ENCODE measurements at places on chromosomes 12 and 14.

GRCh38 chr14:100786576-100787219, 39.2 kb upstream of the MEG3 start:
- no peak for DNase-seq
- H3K4me3 ChIP-seq: no peak overlapping the region
- no peaks in the 10 kb centered on the region for H3K36me3 ChIP-seq
- H3K4me1 ChIP-seq: no peaks in the 10 kb centered on the region
- H3K27ac ChIP-seq: no peak overlapping the region

DNA sequence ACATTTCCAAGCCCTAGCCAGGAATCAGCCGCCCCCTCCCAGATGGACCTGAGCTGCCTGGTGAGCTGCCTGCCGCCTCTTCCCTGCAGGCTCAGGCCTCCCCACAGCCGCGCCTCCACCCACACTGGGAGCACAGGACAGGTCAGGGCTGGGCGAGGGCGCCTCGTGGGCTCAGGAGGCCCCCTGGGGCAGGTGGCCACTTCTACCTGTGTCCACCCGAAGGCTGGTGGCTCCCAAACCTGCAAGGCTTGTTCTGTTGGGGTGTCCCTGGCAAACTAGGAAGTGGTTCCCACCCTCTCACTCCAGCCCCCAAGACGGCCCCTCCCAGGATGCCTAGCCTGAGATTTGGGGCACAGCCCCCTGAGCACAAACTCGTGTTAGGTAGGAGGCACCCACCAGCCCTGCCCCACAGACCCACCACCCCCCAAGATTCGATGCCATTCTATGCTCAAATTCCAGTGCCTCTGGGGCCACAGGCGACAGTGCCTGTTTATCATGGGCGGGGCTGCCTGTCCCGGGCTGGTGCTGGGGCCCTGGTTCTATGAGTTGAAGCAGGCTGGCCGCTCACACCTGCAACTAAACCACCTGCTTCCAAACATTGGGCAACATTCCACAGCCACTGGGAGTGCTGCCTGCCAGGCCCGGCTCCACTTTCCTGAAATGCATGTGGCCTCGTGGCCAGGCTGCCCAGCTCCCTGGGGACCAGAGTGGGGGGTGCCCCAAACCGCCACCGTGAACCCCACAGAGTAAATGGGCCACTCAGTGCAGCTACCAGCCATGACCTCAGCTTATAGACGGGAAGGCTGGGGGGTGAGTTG, 6.8 kb downstream of the MMP17 start:
- H3K4me3 ChIP-seq: no peak overlapping the region
- peaks cover 48% of the 10 kb centered on the region for H3K27me3 ChIP-seq
- peak; percentile 59 for DNase-seq
- no peaks in the 10 kb centered on the region for H3K36me3 ChIP-seq
- peaks cover 28% of the 10 kb centered on the region for H3K4me1 ChIP-seq

- no peaks in the 10 kb centered on the region for H3K27me3 ChIP-seq
- H3K27ac ChIP-seq: no peak overlapping the region
- H3K4me1 ChIP-seq: no peaks in the 10 kb centered on the region
- H3K4me3 ChIP-seq: no peak overlapping the region
Observed at GRCh38 chr12:113880988-113881962, 84.8 kb downstream of the RBM19 start.

DNA sequence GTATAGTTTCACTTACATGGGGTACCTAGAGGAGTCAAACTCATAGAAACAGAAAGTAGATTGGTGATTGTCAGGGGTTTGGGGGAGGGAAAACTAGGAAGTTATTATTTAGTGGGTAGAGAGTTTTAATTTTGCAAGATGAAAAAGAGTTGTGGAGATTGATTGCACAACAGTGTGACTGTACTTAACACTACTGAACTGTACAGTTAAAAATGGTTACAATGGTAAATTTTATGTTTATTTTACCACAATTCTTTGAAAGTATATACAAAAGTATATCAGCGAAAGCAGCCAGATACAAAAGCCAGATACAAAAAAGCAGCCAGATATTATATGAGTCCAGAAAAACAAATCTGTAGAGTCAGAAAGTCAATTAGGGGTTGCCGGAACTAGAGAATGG, 247.6 kb downstream of the IPO8 start:
- H3K36me3 ChIP-seq: no peaks in the 10 kb centered on the region
- no peaks in the 10 kb centered on the region for H3K4me1 ChIP-seq
- no peaks in the 10 kb centered on the region for H3K27me3 ChIP-seq
- H3K27ac ChIP-seq: no peak overlapping the region
- DNase-seq: no peak
- no peak overlapping the region for H3K4me3 ChIP-seq

GRCh38 chr12:81962126-81962856, 203.1 kb upstream of the PPFIA2 start:
- H3K4me3 ChIP-seq: no peak overlapping the region
- no peaks in the 10 kb centered on the region for H3K36me3 ChIP-seq
- no peaks in the 10 kb centered on the region for H3K27me3 ChIP-seq
- no peak overlapping the region for H3K27ac ChIP-seq

GRCh38 chr12:130589540-130590317, 126.4 kb downstream of the RIMBP2 start:
- H3K27me3 ChIP-seq: no peaks in the 10 kb centered on the region
- no peaks in the 10 kb centered on the region for H3K4me1 ChIP-seq
- no peak overlapping the region for H3K4me3 ChIP-seq
- no peak for DNase-seq
- H3K36me3 ChIP-seq: no peaks in the 10 kb centered on the region

- H3K36me3 ChIP-seq: no peaks in the 10 kb centered on the region
- DNase-seq: no peak
- no peak overlapping the region for H3K4me3 ChIP-seq
- H3K27ac ChIP-seq: no peak overlapping the region
Observed at GRCh38 chr14:55761651-55762050, 181.6 kb downstream of the KTN1 start.

DNA sequence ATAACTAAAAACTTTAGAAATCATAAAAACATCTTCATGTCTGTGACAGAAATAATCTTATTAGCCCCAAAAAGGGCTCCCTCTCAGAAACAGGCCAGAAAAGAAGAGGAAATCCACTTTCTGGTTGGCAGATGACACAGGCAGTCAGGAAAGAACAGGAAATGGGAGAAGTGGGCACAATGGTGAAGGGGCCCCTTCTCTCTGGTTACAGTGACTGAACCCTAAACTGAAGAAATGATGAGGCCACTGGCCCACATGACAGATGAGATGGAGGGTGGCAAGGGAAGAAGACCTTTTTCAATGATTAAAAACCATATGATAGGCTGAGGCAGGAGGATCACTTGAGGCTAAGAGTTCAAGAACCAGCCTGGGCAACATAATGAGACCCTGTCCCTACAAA, 21.1 kb downstream of the TCTN1 start:
- H3K4me3 ChIP-seq: no peak overlapping the region
- H3K27ac ChIP-seq: no peak overlapping the region
- H3K27me3 ChIP-seq: no peaks in the 10 kb centered on the region

DNA sequence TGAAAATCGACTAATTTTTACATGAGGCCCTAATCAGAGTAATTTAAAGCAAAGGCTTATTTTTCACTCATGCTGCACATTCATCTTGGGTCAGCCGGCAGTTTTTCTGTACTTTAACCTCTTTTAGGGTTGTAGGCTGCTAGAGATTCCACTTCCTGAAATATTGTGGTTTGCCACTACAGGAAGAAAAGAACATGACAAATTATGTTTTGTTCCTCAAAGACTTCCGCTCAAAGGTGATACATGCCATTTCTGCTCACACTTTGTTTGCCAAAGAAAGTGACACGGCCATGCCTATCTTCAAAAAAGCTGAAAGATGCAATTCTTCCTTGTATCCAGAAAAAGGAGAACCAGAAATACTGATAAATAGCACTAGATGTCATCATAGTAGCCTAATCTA, 183.4 kb upstream of the PPFIA2 start:
- no peaks in the 10 kb centered on the region for H3K36me3 ChIP-seq
- no peak overlapping the region for H3K4me3 ChIP-seq
- H3K4me1 ChIP-seq: no peaks in the 10 kb centered on the region
- H3K27ac ChIP-seq: no peak overlapping the region

DNA sequence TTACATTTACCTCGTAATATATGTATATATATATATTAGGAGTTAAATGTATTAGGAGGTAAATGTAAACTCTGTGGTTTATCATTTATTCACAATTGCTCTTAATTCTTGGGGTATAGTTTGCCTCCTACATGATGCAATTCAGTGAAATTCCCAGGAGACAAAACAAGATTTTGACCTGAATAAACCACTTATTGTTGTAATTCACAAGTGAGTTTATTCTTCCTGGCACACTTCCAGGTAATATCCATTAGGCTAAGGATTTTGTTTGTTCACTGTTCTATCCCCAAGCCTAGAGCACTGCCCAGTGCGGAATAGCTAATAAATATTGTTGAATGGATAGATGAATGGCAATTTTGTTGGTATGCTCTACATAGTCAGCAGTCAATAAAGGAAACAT, 3.0 kb downstream of the SMIM10L1 start:
- no peaks in the 10 kb centered on the region for H3K27me3 ChIP-seq
- no peak overlapping the region for H3K27ac ChIP-seq
- DNase-seq: no peak
- H3K36me3 ChIP-seq: no peaks in the 10 kb centered on the region
- no peak overlapping the region for H3K4me3 ChIP-seq
- peaks cover 32% of the 10 kb centered on the region for H3K4me1 ChIP-seq

DNA sequence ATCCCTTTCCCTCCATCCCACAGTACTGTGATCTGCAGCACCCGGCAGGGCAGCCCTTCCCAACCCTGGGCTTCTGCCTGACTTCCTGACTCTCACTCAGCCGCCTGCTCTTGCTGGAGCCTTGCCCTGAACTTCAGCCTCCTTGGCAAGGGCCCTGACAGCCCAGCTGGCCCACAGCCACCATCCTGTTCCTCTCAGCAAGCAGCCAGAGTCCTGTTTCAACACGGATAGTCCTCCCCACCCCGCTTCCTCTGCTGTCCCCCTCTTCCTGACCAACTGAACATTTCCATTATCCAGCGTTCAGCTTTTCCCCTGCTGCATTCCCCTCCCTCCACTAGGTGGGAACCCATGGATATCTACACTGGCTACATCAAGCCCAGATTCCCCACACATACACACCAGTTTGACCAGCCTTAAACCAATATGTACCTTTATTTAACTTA, 74.0 kb upstream of the MDM1 start:
- H3K27ac ChIP-seq: peak overlapping the region; percentile 45
- H3K36me3 ChIP-seq: no peaks in the 10 kb centered on the region
- DNase-seq: peak; percentile 92
- H3K4me1 ChIP-seq: peaks cover 27% of the 10 kb centered on the region
- no peaks in the 10 kb centered on the region for H3K27me3 ChIP-seq
- H3K4me3 ChIP-seq: no peak overlapping the region

- no peak overlapping the region for H3K27ac ChIP-seq
- no peaks in the 10 kb centered on the region for H3K27me3 ChIP-seq
- no peaks in the 10 kb centered on the region for H3K36me3 ChIP-seq
- no peak for DNase-seq
- no peaks in the 10 kb centered on the region for H3K4me1 ChIP-seq
Observed at GRCh38 chr12:87793131-87793530, 236.1 kb downstream of the C12orf50 start.

DNA sequence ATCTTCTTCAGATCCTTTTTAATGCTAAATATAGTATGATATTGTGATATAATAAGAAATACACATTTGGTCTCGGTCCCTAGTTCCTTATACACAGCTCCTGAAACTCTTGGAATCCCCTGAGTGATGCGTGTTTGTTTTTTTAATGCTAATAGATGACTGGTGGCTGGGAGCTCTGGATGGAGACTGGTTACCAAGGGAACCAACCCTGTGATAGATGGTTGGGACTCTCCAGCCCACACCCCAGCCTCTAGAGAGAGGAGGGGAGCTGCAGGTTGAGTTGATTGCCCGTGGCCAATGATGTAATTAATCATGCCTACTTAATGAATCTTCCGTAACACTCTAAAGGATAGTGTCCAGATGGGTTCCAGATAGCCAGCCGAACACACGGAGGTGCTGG, 140.6 kb downstream of the FBXL14 start:
- no peak overlapping the region for H3K27ac ChIP-seq
- no peaks in the 10 kb centered on the region for H3K27me3 ChIP-seq
- no peaks in the 10 kb centered on the region for H3K4me1 ChIP-seq
- no peak for DNase-seq
- no peak overlapping the region for H3K4me3 ChIP-seq
- H3K36me3 ChIP-seq: peaks cover 11% of the 10 kb centered on the region

DNA sequence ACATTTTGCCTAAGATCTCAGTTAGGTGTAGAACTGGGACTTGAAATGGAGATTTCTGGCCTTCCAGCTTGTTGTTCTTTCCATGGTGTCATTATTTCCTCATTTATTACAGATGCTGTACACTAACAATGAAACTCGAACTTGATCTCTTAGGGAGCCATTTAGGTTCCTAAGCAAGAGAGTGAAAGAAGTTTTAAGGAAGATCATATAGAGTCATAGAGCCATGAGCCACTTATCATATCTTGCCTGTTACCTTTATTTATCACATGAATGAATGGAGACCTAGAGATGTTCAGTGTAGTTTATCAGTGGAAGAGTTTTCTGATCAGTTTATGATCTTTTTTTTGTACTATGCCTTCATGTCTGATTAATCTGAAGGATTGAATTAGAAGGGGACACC, 9.9 kb downstream of the HELB start:
- no peak overlapping the region for H3K27ac ChIP-seq
- H3K4me1 ChIP-seq: no peaks in the 10 kb centered on the region
- no peak overlapping the region for H3K4me3 ChIP-seq
- H3K36me3 ChIP-seq: peaks cover 53% of the 10 kb centered on the region
- H3K27me3 ChIP-seq: no peaks in the 10 kb centered on the region
- no peak for DNase-seq

DNA sequence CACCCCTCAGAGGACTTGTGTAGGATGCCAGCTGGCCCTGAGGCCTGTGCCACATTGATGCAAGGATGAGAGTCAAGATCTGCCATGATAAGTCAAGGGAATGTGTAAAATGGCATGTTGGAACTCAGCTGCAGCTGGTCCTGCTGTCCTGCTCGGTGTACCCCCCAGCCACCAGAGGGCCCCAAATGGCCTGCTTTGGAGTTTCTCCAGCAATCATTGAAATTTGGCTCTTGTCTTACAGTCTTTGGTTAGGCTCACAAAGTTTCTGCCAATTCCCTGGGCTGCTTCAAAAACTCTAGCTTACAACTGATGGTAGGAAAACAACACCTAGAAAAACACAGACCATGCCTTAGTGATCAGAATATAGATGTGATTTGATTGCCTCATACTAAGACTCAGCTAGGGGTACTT, 76.8 kb downstream of the HSD17B6 start:
- no peaks in the 10 kb centered on the region for H3K27me3 ChIP-seq
- peak; percentile 54 for DNase-seq
- H3K4me1 ChIP-seq: peaks cover 8% of the 10 kb centered on the region

DNA sequence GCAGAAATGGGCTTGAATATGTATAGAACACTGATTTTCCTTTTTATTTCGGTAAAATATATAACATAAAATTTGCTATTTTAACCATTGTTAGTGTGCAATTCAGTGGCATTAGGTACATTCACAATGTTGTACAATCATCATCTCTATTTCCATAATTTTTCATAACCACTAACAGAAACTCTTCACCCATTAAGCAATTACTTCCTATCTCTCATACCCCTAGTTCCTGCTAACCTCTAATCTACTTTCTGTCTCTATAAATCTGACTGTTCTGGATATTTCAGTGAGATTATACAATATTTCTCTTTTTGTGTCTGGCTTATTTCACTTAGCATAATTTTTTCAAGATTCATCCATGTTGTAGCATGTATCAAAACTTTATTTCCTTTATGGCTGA, 8.9 kb upstream of the RNF212B start:
- no peaks in the 10 kb centered on the region for H3K4me1 ChIP-seq
- DNase-seq: no peak
- no peak overlapping the region for H3K27ac ChIP-seq
- no peaks in the 10 kb centered on the region for H3K27me3 ChIP-seq
- no peaks in the 10 kb centered on the region for H3K36me3 ChIP-seq
